Activated T-helper 2 cell treated with anti-CD3 and anti-CD28 coated beads, Interferon-gamma antibody, Interleukin-2, Interleukin-4, amounts not matched to agents 10 μg/mL and 5 μg/mL and 100 μg/mL, durations not matched to agents 14 hours and 24 hours and 36 hours (primary cell): ENCODE measurements at places on chromosomes 5 and 9. TPM values are rescaled to one million over a fixed set of nuclear protein-coding genes. Genes with fewer than 3 reads are reported as not detected.

DNA sequence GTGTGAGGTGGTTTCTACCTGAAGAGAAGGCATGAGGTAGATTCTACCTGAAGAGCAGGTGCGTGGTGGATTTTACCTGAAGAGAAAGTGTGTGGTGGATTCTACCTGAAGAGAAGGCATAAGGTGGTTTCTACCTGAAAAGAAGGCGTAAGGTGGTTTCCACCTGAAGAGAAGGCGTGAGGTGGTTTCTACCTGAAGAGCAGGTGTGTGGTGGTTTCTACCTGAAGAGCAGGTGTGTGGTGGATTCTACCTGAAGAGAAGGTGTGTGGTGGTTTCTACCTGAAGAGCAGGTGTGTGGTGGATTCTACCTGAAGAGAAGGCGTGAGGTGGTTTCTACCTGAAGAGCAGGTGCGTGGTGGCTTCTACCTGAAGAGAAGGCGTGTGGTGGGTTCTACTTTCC is 192.8 kb downstream of the MED10 start:
- H3K27ac ChIP-seq = no peak overlapping the region
- no peak for DNase-seq
- no peaks in the 10 kb centered on the region for H3K27me3 ChIP-seq
- no peaks in the 10 kb centered on the region for H3K36me3 ChIP-seq
- no peak overlapping the region for H3K4me3 ChIP-seq

DNA sequence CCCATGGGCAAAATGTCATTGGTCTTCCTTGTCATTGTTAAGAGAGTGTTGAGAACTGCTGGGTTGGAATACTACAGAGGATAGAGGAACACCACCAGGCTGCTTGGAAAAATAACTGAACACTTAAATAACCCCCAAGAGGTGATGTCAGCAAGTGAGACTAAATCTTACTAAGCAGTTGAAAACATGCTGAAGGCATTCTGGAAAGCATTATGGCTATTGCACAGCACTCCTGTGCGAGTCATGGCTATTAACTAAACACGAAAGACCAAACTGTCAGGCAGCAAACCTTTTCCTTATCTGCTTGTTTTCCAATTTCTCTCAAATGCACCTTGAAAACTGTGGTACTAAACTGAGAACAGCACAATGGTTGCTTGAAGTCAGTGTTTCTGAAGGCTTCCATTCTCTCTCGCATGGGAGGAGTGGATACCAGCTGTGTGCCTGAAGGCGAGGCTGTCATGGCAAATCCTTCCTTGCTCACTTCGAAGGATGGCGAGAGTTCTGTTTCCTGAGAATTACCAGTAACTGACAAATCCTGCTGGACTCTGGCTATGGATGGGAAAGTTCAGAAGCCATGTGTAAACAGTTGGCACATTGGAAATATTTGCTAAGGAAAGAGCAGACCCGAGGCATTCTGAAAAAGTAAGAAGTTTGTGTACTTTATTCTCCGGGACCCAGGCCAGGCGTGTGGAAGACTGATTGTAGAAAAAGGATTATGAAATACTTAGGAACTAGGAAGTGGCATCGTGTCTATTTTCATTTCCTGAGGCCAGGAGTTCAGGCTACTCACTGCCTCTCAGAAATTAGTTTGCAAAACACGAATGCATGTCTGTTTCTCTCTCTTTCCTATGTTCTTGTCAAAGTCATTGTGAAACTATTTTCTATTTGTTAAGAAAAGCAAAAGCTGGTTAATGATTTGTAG is 182.1 kb downstream of the DMRT2 start:
- no peak for DNase-seq
- H3K27ac ChIP-seq = no peak overlapping the region
- no peaks in the 10 kb centered on the region for H3K4me1 ChIP-seq
- no peaks in the 10 kb centered on the region for H3K27me3 ChIP-seq

DNA sequence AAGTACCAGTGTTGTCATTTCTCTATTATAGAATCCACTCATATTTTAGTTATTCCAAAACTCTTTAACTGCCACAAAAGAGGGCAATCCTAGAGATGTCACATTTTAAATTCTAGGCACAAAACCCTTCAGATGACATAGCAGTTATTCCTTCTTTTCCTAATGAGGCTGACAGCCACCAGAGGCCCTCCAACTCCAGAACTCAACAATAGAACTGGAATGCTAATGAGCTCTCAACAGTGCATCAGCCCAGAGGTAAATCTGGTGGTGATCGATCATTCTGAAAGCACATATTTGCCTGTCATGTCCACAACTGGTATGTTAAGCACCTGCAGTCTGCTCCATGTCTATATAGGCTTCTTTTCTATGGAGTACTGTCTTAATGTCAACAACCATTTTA is 40.2 kb upstream of the RAB3C start:
- H3K27ac ChIP-seq = no peak overlapping the region
- no peak for DNase-seq
- no peaks in the 10 kb centered on the region for H3K4me1 ChIP-seq
- no peak overlapping the region for H3K4me3 ChIP-seq
- no peaks in the 10 kb centered on the region for H3K27me3 ChIP-seq

The LIX1 gene
- not detected in 2 replicates for total RNA-seq

- DNase-seq = no peak
- no peak overlapping the region for H3K27ac ChIP-seq
- H3K4me3 ChIP-seq = no peak overlapping the region
- no peaks in the 10 kb centered on the region for H3K27me3 ChIP-seq
Measured at GRCh38 chr9:98129451-98129881, 10.4 kb upstream of the TRIM14 start.

DNA sequence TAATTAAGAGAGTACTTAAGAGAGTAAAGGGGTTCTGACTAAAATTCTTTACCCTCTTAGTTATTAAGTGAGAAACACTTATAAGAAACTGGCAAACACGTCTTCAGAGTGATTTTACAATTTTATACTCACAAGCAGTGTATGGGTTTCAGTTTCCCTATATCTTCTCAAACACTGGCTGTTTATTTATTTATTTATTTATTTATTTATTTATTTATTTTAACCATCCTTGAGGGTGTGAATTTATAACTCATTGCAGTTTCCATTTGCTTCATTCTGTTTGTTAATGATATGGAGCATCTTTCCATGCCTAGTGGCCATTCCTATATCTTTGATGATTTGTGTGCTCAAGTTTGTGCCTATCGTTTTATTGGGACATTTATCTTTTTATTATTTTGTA is 68.0 kb upstream of the SGCD start:
- H3K4me3 ChIP-seq = no peak overlapping the region
- no peaks in the 10 kb centered on the region for H3K36me3 ChIP-seq
- H3K27ac ChIP-seq = no peak overlapping the region
- no peak for DNase-seq
- H3K27me3 ChIP-seq = no peaks in the 10 kb centered on the region

GRCh38 chr9:135379540-135380267 is 99.9 kb upstream of the PPP1R26 start:
- no peaks in the 10 kb centered on the region for H3K4me1 ChIP-seq
- no peak overlapping the region for H3K27ac ChIP-seq
- H3K27me3 ChIP-seq = no peaks in the 10 kb centered on the region
- no peaks in the 10 kb centered on the region for H3K36me3 ChIP-seq
- no peak for DNase-seq

DNA sequence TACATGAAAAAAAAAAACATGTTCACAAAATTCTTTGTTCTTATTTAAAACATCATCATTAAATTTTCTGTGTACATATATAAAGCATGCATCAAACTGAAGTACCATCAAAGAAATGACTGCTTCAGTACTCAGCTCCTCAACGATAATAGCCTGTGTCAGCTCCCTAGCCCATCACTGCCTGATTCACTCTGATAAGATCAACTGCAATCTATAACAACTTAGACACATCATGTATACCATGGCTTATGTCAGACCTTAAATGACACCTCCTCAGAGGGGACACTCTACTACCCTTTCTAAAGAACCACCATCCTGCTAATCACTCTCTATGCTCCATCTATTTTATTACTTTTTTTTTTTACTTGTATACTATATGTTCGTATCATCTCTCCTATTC is 200.5 kb upstream of the TLE4 start:
- H3K4me3 ChIP-seq = no peak overlapping the region
- no peak for DNase-seq
- no peak overlapping the region for H3K27ac ChIP-seq
- no peaks in the 10 kb centered on the region for H3K36me3 ChIP-seq
- no peaks in the 10 kb centered on the region for H3K27me3 ChIP-seq
- no peaks in the 10 kb centered on the region for H3K4me1 ChIP-seq
